ENCODE measurements at places on chromosomes 1 and 21.

DNA sequence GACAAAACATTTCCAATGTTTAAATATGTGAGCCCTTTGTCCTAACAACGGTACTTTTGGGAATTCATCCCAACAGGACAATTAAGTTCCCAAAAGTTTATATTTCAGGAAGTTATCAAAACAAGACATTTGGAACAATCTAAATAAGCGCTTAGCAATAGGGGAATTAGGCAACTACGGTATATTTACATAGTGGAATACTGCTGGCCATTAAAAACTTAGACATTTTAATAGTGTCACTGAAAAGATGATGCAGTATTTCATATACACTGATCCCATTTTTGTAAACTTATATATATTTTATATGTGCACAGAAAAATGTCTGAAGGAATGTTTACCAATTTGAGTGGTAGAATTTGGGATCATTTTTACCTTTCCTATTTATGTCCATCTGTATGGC is 20.8 kb downstream of the UBR4 start:
- DNase-seq = no peak

GRCh38 chr1:222897527-222898190 is 82.8 kb downstream of the DISP1 start:
- DNase-seq = no peak

DNA sequence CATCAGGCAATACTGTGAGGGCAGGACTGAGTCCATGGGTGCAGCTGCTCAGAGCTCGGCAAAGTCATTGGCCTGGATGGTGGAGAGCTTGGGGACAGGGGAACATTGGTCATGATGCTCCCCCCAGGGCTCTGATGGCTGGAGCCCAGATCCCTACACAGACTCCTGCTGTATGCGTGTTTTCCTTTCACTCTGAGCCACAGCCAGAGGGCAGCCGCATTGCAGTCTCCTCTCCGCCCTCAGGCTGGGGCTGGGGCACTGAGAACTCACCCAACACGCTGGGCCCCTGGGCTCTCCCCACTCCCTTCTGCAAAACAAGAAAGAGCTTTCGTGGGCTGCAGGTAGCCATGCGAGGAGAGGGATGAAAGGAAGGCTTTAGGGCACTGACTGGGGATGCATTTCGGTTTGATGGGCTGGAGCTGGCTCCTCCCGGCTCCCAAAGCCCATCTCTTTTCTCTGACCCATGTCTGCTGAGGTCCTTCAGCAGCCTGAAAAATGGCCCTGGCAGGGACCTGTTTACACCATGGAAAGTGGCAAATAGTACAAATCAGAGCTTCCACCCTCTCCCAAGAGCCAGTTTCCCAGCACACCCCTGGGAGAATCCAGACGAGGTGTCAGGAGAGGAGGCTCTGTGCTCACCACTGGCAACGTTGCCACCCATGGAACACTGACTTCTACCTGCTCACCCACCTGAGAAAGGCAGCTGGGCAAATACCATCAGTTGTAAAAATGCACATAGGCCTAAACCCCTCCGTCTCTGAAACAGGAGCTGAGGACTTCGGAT is 43.8 kb downstream of the CAPN2 start:
- no peak for DNase-seq

DNA sequence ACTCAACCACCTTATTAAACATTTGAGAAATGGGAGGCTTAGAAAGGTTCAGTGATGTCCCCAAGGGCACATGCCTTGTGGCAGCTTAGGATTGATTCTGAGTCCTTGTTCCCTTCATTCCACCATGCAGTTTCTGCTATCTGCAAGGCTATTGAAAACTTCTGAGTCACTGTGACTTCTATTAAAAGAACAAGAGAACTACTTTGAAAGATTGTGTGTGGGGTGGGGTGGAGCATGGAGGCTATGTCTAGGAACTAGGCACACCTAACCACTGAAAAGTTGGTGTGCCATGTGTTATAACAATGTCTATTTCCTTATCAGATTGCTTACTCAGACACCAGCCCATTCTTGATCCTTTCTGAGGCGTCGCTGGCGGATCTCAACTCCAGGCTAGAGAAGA is 10.8 kb downstream of the MTARC1 start:
- DNase-seq = no peak

DNA sequence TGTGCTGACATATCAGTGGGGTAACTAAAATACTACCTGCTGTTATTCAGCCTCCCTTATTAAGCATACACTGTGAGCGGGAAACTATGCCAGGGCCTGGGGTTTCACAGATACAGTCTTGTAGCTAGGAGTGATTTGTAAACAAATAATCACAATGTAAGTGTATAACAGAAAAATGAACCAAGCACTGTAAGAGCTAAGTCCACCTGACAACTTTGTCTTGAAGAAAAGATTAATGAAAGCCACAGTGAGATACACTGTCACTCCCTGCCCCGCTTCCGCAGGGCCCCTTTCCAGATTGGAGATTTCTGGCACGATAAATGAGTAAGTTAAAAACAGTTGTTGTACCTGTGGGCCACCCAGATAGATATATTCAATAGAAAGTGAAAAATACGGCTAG is 4.8 kb downstream of the RCAN3 start:
- no peak for DNase-seq

DNA sequence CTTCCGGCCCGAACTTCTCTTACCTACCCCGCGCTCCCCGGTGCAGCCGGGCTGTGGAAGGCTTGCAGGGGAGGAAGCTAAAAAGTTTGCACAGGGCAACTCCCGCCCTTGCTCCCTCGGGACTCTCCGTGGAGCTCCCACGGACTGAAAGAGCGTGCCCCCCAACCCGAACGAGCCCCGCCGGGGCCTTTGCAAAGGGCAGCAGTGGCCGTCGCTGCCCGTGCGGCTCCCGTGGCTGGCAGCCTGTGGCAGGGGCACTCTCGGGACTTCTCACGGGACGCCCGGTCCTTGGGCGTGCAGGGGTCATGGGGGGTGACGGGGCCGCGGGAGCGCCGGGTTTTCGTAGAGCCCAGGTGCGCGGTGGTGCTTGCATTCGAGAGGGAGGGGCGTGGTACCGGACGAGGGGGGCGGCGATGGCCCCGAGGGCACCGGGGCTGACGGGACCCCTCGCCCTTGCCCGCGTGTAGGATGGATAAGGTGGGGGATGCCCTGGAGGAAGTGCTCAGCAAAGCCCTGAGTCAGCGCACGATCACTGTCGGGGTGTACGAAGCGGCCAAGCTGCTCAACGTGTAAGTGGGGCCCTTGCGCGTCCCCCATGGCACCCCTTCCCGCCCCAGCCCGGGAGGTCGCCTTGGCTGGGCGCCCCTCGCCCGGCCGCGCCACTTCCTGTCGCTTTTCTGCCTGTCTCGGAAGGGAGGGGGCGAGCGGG is 711 bp downstream of the GADD45A start:
- DNase-seq = peak; percentile 37

GRCh38 chr1:64536836-64537490 is 67.0 kb downstream of the CACHD1 start:
- DNase-seq = no peak

- DNase-seq = no peak
Observed at GRCh38 chr1:154999571-155000410, 2.8 kb upstream of the ZBTB7B start.

GRCh38 chr1:162983671-162984425 is 85.3 kb upstream of the RGS4 start:
- no peak for DNase-seq

- DNase-seq = peak; percentile 54
Observed at GRCh38 chr21:14215971-14216641, at the start of gene RBM11. RBM11 (plus strand) TSS chr21:14216157; CDS start chr21:14216187, 30 bp downstream.

DNA sequence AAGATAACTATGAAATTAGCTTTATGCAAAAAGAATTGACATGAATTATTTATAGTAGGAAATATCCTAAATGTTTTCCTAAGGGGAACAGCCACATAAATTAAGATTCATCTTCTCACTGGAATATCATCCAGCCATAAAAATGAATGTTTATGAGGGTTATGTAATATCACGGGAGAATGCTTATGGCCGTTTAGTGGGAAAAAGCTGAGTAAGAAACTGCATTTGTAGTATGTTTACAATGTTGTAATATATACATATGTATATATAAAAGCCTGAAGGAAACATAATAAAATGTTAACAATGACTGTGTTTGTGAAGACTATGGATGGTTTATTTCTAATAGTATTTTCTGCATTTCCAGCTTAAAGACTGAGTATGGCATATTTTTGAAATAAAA is 152.3 kb upstream of the DNAH14 start:
- no peak for DNase-seq

DNA sequence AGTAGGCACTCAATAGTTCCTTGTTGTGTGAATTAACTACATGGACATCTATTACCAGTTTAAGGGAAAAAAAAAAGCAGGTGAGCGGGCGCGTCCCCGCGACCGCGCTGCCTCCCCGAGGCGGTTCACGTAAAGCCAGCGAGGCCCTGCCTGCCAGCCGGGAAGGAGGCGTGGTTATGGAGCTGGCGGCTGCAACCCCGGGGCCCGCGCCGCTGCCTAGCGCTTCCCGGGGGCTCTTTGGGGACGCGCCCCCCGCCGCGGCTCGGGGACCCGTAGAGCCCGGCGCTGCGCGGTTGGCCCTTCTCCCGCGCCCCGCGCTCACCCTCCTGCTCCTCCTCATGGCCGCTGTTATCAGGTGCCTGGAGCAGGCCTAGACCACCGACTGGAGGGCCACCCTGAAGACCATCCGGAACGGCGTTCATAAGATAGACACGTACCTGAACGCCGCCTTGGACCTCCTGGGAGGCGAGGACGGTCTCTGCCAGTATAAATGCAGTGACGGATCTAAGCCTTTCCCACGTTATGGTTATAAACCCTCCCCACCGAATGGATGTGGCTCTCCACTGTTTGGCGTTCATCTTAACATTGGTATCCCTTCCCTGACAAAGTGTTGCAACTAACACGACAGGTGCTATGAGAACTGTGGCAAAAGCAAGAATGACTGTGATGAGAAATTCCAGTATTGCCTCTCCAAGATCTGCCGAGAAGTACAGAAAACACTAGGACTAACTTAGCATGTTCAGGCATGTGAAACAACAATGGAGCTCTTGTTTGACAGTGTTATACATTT is 2.6 kb upstream of the CC2D1B start:
- peak; percentile 27 for DNase-seq

GRCh38 chr1:229110986-229111385 is 159.9 kb upstream of the RAB4A start:
- no peak for DNase-seq

DNA sequence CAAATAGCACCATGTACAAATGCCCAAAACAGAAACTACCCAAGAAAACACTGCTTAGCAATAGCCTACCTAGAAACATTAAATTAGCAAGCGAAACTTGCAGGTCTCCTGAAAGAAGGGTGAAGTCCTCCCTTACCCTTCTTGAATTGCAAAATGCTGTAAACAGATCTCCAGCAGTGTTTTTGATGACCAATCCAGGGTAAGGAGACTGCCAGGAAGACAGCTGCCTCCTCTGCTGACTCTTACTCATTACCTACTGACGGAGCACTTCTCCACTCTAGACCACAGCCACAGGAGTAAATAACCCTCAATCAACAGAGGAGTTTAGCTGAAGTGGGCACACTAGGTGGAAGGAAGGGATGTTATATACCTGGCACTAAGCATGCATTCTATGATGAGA is 32.2 kb upstream of the GADD45A start:
- DNase-seq = no peak

DNA sequence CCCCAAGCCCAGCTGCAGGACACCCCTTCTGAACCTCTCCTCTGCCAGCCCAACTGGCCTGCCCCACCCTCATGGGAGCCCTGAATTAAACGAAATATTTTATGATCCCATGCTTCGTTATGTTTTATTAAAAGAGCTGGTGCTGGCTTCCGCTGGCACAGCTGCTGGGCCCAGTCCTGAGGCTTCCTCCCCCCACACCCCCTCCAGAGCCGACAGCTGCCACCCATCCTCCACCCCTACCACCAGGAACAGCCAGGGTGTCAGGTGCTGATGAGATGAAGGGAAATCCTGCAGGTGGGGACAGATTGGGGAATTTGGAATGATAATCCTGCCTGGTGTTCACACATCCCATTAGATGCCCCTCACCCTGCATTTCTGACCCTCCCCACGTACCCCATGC is 19.0 kb downstream of the IGSF21 start:
- DNase-seq = no peak

DNA sequence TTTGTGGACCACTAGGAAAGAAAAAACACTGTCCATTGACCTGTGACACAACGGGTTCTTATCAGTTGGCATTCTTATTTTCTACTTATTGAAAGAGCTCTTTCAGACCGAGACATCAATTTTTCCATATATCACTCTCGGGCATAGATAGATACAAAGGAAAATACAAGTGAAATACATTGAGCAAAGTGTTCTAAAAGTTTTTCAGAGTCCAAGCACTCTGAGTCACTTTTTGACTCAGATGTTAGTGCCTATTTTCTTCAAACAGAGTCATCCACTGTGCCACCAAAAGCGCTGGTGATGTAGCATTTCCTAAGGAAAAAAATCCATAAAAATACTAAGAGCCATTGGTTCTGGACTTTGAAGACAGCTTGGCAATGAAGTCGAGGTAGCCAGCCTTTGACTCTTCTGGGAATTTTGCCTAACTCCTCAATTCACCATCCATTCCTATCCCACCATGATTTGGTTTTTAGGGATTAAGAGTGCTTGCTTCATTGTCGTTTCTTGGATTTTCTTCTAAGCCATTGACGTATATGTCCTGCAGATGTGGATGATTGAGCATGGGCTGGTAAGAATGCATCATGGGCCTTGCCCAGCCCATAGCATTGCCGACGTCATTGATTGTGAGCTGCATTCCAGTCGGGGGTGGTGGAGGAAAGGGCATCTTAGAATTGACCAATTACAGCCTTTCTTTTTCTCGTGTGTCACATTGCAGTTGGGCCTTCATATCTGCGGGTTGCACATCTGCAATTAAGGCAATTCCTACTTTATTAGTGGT is 10.6 kb downstream of the GALNT2 start:
- no peak for DNase-seq

DNA sequence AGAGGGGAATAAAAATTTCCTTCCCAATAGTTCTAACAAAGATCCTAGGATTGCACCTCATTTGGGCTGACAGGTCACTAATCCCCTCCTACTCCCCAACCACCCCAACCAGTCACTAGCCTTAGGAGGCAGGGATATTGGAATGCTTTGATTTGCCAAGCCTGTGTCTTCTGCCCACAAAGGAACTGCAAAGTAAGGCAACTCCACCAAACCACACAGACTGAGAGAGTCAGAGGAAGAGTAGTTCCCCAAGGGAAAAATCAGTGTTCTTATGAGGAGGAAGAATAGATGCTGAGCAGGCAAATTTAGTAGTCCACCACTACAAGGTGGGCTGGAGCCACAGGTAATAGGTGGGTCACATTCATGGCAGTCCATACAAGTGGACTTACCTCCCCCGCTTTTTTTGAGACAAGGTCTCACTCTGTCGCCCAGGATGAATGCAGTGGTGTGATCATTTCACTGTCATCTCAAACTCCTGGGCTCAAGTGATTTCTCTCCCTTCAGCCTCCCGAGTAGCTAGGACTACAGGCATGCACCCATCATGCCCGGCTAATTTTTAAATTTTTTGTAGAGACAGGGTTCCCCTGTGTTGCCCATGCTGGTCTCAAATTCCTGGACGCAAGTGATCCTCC is 3.7 kb upstream of the TMEM39B start:
- DNase-seq = no peak

DNA sequence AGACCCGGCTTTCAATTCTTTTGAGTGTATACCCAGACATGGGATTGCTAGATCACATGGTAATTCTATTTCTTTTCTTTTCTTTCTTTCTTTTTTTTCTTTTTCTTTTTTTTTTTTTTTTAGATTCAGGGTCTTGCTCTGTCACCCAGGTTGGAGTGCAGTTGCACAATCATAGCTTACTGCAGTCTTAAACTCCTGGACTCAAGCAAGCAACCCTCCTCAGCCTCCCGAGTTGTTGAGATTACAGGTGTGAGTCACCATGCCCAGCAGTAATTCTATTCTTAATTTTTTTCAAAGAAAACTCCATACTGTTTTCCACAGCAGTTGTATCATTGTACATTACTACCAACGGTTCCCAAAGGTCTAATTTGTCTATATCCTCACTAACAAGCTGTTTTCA is 13.5 kb upstream of the RNF186 start:
- DNase-seq = no peak
